EH (cell line): ENCODE measurements at places on chromosomes 12 and 14.

DNA sequence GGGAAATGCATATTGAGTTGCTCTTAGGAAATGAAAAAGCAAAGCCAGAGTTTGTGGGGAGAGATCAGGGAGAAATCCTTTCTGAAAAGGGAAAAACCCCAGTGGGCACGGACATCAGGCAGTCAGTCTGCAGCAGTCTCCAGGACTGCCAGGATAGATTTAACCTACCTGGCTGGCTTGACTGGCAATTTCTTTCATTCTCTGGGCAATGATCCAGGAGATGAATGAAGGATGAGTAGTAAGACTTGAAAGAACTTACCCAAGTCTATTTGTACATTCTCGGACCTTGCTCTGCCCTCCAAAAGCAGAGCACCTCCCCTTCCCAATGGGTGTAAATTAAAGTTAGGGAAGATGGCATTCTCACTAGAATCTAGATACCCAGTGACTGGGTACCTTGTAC is 42.9 kb downstream of the CMAS start:
- no peak for DNase-seq

GRCh38 chr12:94987801-94988200 is 15.7 kb downstream of the NDUFA12 start:
- DNase-seq: peak; percentile 26

GRCh38 chr14:75496755-75497154 is 25.5 kb upstream of the BATF start:
- no peak for DNase-seq

- no peak for DNase-seq
These were observed 89.6 kb downstream of the ERC1 start for GRCh38 chr12:1080520-1081223.
